NCI-H524 treated with DMSO at 0.1 percent for 48 hours (cell line): ENCODE measurements at places on chromosomes 5 and 9.

DNA sequence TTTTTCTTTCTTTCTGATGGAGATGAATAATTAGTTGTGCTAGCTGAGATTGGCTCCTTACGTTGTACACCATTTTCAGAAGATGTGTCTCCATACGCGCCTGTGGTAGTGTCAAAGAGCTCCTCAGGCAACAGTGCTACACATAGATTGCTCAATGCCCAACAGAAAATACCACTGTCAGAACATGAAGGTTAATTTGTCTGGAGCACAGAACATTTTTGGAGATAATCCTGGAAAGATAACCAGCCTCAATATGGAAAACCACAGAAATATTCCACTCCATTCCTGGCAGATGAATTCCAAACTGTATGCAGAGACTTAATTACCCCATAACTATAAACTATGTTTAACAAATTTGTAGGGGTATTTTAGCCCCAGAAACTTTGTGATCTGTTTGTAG is 233.6 kb downstream of the MARCHF11 start:
- DNase-seq: no peak

- DNase-seq: no peak
Observed at GRCh38 chr9:36029202-36029601, 7.5 kb upstream of the RECK start.

GRCh38 chr5:142356349-142356715 is 31.5 kb upstream of the SPRY4 start:
- no peak for DNase-seq

- no peak for DNase-seq
Observed at GRCh38 chr5:173314166-173314952, 13.9 kb downstream of the STC2 start.

DNA sequence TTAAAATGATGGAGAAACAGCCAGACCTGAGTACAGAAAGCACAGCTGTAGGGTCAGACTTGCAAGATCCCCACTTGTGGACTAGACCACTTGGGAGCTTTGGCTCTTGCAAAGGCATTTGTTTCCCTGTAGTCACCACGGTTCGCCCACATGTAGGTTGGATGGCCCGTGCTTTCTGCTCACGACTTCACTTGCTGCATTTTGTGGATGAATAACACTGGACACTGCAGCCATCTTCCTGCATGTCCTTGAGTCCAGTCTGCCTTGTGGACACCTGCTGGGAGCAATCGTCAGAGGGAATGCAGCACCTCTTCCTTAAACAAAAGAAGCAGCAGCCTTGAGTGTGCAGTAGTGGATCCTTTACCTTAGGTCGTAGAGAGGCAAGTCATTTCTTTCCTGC is 372.9 kb upstream of the IRX2 start:
- DNase-seq: no peak

DNA sequence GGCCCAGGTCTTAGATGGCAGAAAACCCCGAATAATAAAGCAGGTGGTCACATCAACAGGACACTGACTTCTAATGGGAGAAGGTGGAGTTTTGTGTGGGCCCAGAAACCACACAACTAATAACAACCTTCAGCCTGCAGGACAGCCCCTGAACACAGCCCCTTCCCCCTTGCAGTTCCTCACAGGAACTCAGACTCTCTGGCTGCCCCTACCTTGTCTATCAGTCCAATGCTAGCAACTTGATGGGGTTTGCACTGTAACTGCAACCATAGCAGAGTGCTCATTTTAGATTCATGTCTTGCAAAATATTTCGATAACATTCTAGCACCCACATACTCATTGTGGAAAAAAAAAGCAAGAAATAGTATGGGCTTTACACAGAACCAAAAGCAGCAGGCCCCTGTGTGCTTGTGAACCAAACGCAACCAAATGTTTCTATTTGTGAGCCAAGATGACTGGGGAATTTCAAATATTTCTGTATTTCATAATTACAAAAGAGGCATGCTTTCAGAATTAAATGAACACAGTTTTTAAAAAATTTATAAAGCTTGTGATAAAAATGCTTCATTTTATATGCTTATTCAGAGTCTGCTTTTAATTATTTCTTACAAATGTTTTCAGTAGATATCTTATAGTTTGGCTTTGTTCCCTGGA is 62.7 kb upstream of the PDE4D start:
- DNase-seq: no peak

DNA sequence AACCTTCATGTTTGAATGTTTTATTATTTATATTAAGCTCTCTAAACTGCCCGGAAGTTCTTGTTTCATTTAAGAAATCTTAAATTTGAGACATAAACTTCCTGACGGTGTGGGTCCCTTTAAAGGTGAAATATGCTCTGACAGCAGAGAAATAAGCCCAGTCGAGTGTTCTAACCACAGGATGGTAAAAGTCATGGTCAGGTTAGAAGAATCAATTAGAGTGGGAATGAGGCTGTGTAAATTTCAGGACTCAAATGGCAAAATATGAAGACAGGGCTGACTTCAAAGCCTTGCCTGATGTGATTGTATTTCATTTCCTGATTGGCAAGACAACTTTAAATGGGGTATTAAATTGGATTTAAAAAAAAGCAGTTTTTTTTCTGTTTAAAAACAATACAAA is 432.9 kb upstream of the BRINP1 start:
- DNase-seq: no peak

- no peak for DNase-seq
Observed at GRCh38 chr5:21391506-21391905, 1403.5 kb upstream of the CDH18 start.

GRCh38 chr5:45601424-45601823 is 94.8 kb downstream of the HCN1 start:
- no peak for DNase-seq

- DNase-seq: no peak
Observed at GRCh38 chr5:176700239-176700847, 53.1 kb downstream of the TSPAN17 start.

DNA sequence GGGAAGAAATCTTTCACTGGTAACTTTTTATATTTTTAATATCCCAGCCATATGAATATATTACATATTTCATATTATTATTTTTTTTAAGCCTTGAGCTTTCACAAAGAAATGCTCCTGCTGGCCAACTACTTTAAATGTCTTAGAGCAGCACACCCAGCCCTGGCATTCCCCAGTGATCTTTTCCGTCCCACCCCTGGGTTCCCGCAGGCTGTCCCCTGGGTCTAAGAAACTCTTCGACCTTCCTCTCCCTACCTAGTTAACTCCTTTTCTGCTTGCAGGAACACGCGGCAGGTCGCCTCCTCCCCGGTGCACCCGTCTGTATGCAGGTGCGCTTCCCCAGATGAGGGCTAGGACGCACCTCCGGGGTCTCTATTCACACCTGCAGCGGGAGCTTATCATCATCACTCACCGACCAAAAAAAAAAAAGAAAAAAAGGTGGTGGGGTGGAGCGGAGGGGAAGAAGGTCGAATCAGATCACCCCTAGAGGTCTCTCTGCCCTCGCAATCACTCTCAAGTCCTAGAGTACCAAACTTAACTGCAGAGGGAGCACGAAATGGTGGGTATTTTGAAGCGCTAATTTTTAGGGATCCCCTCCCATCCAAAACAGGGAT is 696 bp downstream of the ZFP62 start:
- DNase-seq: no peak
